Astrocyte (in vitro differentiated cells and primary cell): ENCODE measurements at places on chromosomes 6 and 20. TPM values are rescaled to one million over a fixed set of nuclear protein-coding genes. Genes with fewer than 3 reads are reported as not detected.
A peak's percentile ranks its signal among the peaks of the same experiment; 100 is the strongest.

GRCh38 chr6:164690241-164690640 is 619.2 kb downstream of the C6orf118 start:
- DNase-seq: peak; percentile 55
- no peak overlapping the region for H3K27ac ChIP-seq
- H3K36me3 ChIP-seq: no peaks in the 10 kb centered on the region
- H3K4me1 ChIP-seq: no peaks in the 10 kb centered on the region
- no peak overlapping the region for H3K4me3 ChIP-seq

DNA sequence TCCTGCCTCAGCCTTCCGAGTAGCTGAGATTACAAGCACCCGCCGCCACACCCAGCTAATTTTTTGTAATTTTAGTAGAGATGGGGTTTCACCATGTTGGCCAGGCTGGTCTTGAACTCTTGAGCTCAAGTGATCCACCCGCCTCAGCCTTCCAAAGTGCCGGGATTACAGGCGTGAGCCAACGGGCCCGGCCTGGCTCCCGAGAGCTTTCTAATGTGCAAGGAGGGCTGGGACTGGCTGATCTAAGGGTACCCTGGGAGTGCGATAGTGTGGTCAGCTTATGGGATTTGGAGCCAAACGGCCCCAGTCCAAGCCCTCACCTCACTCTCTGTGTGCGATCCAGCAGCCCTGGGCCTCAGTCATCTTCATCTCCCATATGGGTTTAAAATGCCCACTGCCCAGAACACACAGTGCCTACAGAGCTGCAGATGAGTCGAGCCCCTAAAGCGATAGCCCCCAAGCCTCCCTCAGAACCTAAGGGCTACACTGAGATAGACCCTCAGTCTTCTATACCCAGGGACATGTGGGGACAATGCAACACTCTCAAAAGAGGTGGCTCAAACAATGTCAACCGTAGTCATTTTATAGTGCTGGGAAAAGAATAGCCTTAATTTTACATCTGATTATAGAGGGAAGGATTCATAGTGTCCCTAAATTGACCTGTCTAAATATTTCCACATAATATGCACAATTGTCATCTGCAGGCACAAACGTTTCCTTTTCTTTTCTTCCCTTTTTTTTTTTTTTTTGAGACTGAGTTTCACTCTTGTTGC is 50.1 kb downstream of the SSR1 start:
- no peak for DNase-seq
- peaks cover 23% of the 10 kb centered on the region for H3K4me1 ChIP-seq
- H3K27ac ChIP-seq: no peak overlapping the region
- H3K4me3 ChIP-seq: no peak overlapping the region

DNA sequence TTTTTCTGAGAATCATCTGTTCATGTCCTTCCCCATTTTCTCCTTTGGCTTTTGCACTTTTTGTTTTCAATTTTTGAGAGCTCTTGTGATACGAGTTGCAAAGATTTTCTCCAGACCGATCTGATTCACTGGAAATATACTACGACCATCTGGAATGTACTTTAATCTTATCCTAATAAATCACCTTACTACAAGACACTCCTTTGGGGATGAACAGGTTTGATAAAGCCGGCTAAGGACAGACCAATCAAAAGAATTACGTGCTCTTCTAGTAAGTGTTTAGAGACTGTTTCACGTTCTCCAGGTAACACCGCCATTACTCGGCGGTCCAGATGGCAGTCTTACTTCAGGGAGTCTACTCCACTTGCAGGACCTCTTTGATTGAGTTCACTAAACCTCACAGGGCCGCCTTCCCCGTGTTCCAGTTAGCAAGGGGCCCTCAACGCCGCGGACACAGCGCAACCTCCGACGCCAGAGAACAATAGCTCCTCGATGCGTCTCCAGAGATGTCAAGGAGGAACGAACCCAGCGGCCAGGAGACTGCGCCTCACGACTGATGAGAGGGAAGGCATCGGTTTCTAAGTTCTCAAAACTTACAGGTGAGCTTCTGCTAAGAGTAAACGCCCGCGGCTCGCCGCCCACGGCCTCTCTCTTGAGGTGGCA is 920 bp upstream of the WTAP start:
- H3K27ac ChIP-seq: peak overlapping the region; percentile 99
- peak overlapping the region; percentile 86 for H3K4me3 ChIP-seq
- no peaks in the 10 kb centered on the region for H3K36me3 ChIP-seq
- no peaks in the 10 kb centered on the region for H3K27me3 ChIP-seq
- H3K4me1 ChIP-seq: peaks cover 13% of the 10 kb centered on the region

DNA sequence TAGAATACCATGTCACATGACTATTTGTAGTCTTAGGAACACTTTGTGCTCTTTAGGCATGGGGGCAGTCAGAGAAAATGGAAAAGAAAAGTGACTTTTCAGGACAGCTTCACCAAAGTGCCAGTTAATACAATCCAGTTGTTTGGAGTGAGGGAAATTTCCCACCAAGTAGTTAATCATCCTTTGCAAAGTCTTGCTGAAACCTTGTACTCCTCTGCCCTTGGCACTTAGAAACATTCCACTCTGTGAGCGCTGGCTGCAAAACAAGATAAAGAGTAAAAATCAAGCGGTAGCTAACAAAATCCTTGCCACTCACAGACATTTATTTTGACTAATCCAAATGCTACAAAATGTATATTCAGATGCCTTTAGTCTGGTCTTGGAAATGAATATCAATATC is 229.2 kb upstream of the HSF2 start:
- no peaks in the 10 kb centered on the region for H3K4me1 ChIP-seq
- no peaks in the 10 kb centered on the region for H3K36me3 ChIP-seq
- no peak for DNase-seq
- no peak overlapping the region for H3K27ac ChIP-seq
- H3K27me3 ChIP-seq: no peaks in the 10 kb centered on the region

- H3K4me1 ChIP-seq: peaks cover 7% of the 10 kb centered on the region
- no peak overlapping the region for H3K4me3 ChIP-seq
- no peaks in the 10 kb centered on the region for H3K27me3 ChIP-seq
- DNase-seq: no peak
Observed at GRCh38 chr6:137820952-137821351, 46.1 kb upstream of the TNFAIP3 start.

DNA sequence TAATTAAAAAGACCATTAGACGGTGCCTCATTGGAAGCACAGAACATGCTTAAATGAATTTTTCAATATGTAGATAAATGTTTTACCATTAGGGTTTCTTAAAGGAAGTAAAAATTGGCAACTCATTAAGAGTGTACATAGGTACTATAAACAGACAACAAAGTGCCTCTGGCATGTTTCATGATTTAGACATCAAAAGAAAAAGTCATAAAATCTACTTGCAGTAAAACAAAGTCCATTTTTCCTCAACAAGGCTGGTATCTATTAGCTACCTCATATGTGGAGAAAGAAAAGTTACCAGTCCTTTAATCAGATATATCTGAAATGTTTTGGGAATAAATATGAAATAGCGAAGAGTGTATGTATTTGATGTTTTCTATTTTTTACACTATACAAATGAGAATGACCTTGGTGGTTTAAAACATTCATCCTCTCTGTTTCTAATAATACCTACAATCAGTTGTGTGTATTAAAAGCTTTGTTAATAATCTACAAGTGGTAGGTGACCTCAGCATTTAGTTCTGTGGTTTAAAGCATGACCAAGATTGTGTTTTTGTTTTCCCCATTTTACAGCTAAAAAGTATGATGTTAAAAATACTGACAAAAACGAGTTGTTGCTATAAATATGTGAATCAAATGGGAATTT is 87.5 kb downstream of the HDGFL1 start:
- H3K27me3 ChIP-seq: no peaks in the 10 kb centered on the region
- H3K27ac ChIP-seq: no peak overlapping the region
- no peak overlapping the region for H3K4me3 ChIP-seq

- H3K27ac ChIP-seq: no peak overlapping the region
- no peak for DNase-seq
- no peak overlapping the region for H3K4me3 ChIP-seq
- H3K36me3 ChIP-seq: no peaks in the 10 kb centered on the region
- H3K27me3 ChIP-seq: no peaks in the 10 kb centered on the region
Observed at GRCh38 chr20:4813076-4813862, 91.6 kb downstream of the PRND start.

DNA sequence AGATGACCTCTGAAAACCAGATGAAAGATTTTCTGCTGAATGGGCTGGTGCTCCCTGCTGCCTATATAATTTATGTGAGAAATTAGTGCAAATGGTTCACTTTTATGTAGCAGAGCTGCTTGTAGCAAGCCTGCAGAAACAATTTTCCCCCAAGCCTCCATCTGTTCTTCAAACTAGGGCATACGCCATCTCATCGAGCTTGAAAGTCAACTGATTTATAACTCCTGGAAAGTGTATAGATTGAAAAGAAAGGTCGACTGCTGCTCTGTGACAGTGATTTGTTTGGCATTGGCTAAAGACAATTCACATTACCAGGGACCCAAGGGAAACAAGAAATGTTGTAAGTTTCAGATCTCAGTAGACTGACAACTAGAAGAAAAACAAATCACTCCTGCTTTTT is 93.3 kb downstream of the PACRG start:
- H3K27ac ChIP-seq: no peak overlapping the region
- H3K36me3 ChIP-seq: no peaks in the 10 kb centered on the region
- H3K4me1 ChIP-seq: no peaks in the 10 kb centered on the region
- no peak for DNase-seq
- no peak overlapping the region for H3K4me3 ChIP-seq

- H3K27me3 ChIP-seq: peaks cover 6% of the 10 kb centered on the region
- no peaks in the 10 kb centered on the region for H3K36me3 ChIP-seq
- H3K27ac ChIP-seq: no peak overlapping the region
- no peaks in the 10 kb centered on the region for H3K4me1 ChIP-seq
- H3K4me3 ChIP-seq: no peak overlapping the region
- DNase-seq: no peak
Observed at GRCh38 chr6:106981926-106982325, 7.4 kb upstream of the CD24 start.

DNA sequence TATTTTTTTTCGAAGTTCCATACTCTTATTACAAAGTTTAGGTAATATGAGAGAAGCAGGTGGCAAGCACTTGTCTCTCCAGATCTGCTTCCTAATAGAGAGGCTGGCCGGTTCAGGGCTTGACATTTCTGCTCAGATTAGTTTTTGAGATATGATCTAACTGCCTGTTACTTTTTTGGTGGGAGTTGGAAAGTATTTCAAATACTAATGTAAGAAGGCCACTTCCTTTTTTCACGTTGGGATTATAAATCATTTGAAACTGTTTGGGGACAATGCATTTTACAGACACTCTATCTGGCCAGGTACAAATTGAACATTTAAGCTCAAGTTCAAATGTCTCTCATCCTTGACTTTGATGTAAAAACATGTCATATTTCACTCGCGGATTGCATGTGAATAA is 222.1 kb upstream of the SULF2 start:
- H3K4me1 ChIP-seq: no peaks in the 10 kb centered on the region
- H3K27me3 ChIP-seq: peaks cover 4% of the 10 kb centered on the region
- DNase-seq: no peak

- no peak overlapping the region for H3K4me3 ChIP-seq
- peaks cover 2% of the 10 kb centered on the region for H3K4me1 ChIP-seq
- H3K36me3 ChIP-seq: no peaks in the 10 kb centered on the region
- H3K27me3 ChIP-seq: peaks cover 4% of the 10 kb centered on the region
Observed at GRCh38 chr6:31065556-31065955, 46.8 kb downstream of the C6orf15 start.

GRCh38 chr6:34722451-34722850 is 25.9 kb upstream of the ILRUN start:
- no peaks in the 10 kb centered on the region for H3K36me3 ChIP-seq
- H3K4me3 ChIP-seq: no peak overlapping the region
- DNase-seq: no peak
- no peaks in the 10 kb centered on the region for H3K4me1 ChIP-seq
- H3K27me3 ChIP-seq: no peaks in the 10 kb centered on the region
- no peak overlapping the region for H3K27ac ChIP-seq

GRCh38 chr6:64712606-64713005 is 994.4 kb downstream of the EYS start:
- H3K36me3 ChIP-seq: no peaks in the 10 kb centered on the region
- DNase-seq: peak; percentile 11
- H3K4me3 ChIP-seq: no peak overlapping the region
- no peaks in the 10 kb centered on the region for H3K4me1 ChIP-seq
- H3K27me3 ChIP-seq: no peaks in the 10 kb centered on the region

GRCh38 chr20:20823476-20823881 is 111.0 kb upstream of the RALGAPA2 start:
- H3K4me3 ChIP-seq: no peak overlapping the region
- H3K27me3 ChIP-seq: no peaks in the 10 kb centered on the region
- no peak for DNase-seq
- H3K4me1 ChIP-seq: no peaks in the 10 kb centered on the region
- no peak overlapping the region for H3K27ac ChIP-seq
- no peaks in the 10 kb centered on the region for H3K36me3 ChIP-seq

DNA sequence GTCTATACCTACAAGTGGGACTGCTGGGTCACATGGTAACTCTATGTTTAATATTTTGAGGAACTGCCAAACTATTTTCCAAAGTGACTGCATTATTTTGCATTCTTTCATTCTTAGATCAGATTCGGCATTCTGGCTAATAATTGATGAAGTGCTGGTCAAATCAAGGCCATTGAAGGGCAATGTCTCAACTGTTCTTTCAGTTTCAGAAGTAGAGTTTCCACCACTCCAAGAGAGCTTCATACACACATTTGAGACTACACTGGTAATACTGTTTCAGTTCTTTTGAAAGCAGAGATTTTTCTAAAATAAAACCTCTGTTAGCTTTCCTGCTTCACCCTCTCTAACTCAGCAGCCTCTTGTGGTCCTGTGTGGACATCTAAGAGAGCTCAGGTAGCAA is 154.5 kb downstream of the CFAP61 start:
- DNase-seq: no peak
- no peaks in the 10 kb centered on the region for H3K4me1 ChIP-seq
- no peak overlapping the region for H3K4me3 ChIP-seq
- H3K36me3 ChIP-seq: no peaks in the 10 kb centered on the region
- no peaks in the 10 kb centered on the region for H3K27me3 ChIP-seq

- DNase-seq: peak; percentile 32
- H3K27me3 ChIP-seq: peaks cover 3% of the 10 kb centered on the region
- H3K4me3 ChIP-seq: no peak overlapping the region
- peaks cover 6% of the 10 kb centered on the region for H3K4me1 ChIP-seq
Observed at GRCh38 chr20:50450881-50451752, 59.1 kb upstream of the PTPN1 start.

BPIFB2 gene
- not detected in 2 replicates for total RNA-seq

TFAP2B gene
- not detected in 2 replicates for total RNA-seq

FILIP1 gene
- total RNA-seq: 1.0 and 2.0 TPM in 2 replicates

TTBK1 gene
- 0.14 TPM in 1 of 2 replicates, not detected in the other for total RNA-seq
